ENCODE measurements at places on chromosomes 4 and X.
A peak's percentile ranks its signal among the peaks of the same experiment; 100 is the strongest.

DNA sequence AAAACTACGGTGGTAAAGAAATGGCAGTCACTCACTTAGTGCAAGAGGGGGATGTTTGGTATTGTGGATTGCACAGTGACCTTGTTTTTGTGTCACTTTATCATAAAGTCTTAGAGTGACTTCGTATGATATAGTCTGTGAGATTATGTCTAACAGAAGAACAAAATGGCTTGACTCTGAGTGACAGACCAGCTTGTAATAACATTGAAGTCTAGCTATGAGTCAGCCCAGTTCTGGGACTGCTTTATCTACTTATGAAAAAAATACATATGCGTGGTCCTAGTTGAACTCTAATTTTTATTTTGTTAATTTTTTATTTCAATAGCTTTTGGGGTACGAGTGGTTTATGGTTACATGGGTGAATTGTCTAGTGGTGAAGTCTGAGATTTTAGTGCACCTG is 20.0 kb downstream of the DCLK2 start:
- no peak for DNase-seq

DNA sequence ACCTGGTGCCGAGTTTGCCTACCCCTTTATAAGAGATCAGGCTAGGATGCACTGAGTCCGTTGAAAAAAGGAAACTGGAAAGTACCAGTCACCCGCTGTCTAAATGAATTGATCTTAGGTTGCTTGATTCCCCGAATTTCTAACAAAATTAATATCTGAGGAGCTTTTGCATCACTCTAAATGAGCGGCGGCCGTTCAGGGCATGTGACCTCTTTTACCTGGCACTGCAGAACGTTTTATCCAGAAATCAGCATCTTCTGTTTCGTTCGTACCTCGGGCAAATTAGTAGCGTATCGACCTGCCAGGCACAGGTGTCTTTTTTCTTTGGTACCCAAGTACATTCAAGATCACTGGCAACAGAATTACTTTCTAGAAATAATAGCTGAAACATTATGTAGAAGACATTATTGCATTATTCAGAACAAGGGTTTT is 876 bp downstream of the KLHL2 start:
- DNase-seq, result no peak

GRCh38 chrX:2159861-2160260 is 340.9 kb downstream of the DHRSX start:
- DNase-seq, result no peak

DNA sequence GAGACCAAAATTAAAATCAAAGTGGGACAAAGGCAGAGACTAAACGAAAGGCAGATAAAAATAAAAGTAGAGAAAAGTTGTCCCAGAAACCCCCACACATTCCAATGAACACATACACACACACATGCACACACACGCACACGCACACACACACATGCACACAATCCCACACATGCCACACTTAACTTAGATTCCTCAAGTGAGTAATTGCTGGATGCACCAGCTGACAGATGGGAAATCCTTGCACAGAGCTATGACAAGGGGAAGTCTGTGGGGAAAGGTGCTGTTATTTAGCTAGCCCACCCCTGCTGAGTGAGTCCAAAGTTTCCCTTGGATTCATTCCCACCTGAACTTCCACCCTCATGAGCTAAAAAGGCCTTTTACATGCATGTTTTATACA is 233.9 kb downstream of the RAB28 start:
- DNase-seq, result no peak

- DNase-seq, result no peak
These were observed 144.3 kb upstream of the STX18 start for GRCh38 chr4:4685810-4686795.

DNA sequence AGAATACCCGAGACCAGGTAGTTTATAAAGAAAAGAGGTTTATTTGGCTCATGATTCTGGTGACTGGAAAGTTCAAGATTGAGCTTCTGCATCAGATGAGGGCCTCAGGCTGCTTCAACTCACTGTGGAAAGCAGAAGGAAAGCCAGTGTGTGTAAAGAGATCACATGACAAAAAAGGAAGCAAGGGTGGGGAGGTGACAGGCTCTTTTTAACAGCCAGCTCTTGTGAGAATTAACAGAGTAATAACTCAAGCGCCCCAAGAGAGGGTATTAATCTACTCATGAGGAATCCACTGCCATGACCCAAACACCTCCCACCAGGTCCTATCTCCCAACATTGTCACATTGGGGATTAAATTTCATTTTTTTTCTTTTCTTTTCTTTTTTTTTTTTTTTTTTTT is 6.3 kb upstream of the YIPF6 start:
- peak; percentile 5 for DNase-seq

- DNase-seq, result no peak
These were observed 1.5 kb upstream of the NSD2 start for GRCh38 chr4:1869530-1870327.

DNA sequence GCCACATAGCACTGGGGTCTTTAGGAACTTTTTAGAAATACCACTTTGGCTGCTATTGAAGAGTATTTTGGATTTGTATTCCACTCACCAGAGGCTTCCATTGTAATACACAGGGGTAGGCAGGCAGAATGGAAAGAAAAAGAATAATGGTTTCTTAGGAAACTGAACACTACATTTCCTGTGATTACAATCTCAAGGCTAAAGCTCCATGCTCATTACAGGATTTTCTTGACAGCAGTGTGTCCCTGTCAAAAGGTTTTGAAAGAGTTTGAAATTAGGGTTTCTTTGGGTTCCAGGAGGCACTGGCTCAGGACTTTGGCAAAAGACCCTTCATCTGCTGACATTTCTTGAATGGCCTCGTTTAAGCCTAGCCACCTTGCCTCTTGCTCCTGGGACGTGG is 74.8 kb upstream of the STIM2 start:
- DNase-seq, result no peak

- no peak for DNase-seq
These were observed 647.2 kb upstream of the FRG1 start for GRCh38 chr4:189293459-189293858.

- no peak for DNase-seq
These were observed 16.2 kb downstream of the LRIT3 start for GRCh38 chr4:109864134-109864533.

DNA sequence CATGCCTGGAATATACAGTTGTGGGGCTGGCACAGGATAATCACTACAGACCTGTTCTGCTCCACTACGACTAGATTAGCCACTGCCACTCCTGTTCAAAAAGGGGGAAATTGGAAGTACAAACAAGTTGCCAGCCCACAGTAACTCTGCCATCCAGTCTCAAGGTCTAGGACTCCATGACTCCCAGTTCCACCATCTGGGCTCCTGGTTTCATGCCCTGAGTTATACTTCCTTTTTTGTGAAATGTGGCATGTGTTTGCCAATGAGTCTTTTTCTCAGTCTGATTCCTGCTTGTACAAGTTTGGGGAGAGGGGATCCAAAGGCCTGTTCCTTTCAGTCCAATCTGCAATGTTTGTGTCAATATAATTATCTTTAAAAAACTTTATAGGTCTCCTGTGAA is 1.0 kb upstream of the BLOC1S4 start:
- DNase-seq, result no peak

- no peak for DNase-seq
These were observed 57.7 kb downstream of the HPGDS start for GRCh38 chr4:94284889-94285288.

GRCh38 chr4:110002326-110002725 is 89.6 kb downstream of the EGF start:
- no peak for DNase-seq

Measured in HL-60 (cell line).